Breast epithelium (tissue), 4 donors: ENCODE measurements at places on chromosomes 6 and 20.
A peak's percentile ranks its signal among the peaks of the same experiment; 100 is the strongest.

- DNase-seq: no peak
Observed at GRCh38 chr20:20277894-20278335, 90.0 kb upstream of the INSM1 start.

- peak; percentile 30 for DNase-seq
Observed at GRCh38 chr6:109002051-109002697, 92.5 kb downstream of the SESN1 start.

- DNase-seq: no peak
Observed at GRCh38 chr20:32536851-32537656, 48.1 kb downstream of the NOL4L start.

GRCh38 chr6:44035621-44036020, 91.6 kb downstream of the MRPL14 start:
- DNase-seq: no peak

GRCh38 chr6:97186416-97186999, 96.5 kb downstream of the MMS22L start:
- DNase-seq: peak; percentile 56

- DNase-seq: no peak
Observed at GRCh38 chr6:28489366-28490204, 26.0 kb downstream of the GPX6 start.

GRCh38 chr6:3755637-3756545, 4.4 kb upstream of the PXDC1 start:
- no peak for DNase-seq

GRCh38 chr20:5844063-5844681, 94.0 kb downstream of the SHLD1 start:
- DNase-seq: no peak

- no peak for DNase-seq
Observed at GRCh38 chr20:1636621-1637020, 16.8 kb upstream of the SIRPB1 start.

DNA sequence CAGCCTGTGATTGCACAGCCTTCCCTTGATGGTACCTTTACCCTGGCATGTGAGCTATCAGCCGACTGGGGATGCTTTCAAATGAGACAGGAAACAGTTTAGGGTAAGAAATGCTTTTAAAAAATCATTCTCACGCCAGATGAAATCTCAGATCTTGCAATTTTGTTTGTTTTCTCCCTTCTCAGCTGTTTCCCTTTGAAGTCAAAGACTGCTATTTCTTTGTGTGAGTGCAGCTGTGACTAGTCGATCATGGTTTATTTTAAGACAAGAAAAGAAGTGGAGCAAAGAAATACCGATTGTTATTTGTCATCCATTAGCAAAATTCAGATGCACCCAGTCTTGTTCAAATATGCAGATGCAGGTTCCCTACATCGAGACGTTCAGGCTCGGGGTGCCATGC, 489.7 kb downstream of the QKI start:
- DNase-seq: no peak

DNA sequence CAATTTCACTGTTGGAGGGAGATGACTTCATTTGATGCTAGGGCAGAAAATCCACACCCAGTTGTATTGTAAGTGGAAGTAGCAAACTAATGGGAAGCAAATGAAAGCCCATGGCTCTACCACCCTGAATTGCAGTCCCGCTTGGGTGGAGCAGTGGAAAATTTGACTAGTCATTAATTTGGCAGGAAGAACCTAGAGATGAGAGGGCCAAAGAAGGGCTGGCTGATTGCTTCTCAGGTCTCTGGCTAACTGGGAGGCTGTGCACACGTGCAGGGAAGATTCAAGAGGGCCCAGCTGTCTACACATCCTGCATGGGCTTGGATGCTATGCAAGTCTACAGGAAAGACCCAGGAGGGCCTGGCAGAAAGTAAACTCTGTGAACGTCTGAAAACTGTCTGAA, 466.2 kb downstream of the TFAP2A start:
- no peak for DNase-seq

DNA sequence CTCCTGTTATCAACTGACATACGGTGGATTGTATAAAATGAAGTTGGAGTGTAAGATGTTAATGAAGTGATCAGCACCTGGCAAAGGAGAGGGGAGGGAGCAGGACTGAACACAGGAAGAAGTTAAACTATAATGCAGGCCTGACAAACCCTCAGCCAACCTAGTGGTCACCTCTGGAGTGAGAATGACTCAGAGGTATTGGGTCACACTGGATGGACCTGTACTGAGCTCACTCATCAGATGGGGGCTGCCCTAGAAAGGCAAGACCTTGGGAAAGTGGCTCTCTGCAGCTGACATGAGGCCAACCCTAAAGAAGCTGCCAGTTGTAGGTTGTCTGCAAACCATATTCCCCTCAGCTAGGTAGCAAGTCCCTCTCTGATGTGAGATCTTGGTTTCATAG, 193.3 kb upstream of the HTR1E start:
- no peak for DNase-seq

GRCh38 chr6:101909366-101909765, 515.9 kb downstream of the GRIK2 start:
- no peak for DNase-seq

DNA sequence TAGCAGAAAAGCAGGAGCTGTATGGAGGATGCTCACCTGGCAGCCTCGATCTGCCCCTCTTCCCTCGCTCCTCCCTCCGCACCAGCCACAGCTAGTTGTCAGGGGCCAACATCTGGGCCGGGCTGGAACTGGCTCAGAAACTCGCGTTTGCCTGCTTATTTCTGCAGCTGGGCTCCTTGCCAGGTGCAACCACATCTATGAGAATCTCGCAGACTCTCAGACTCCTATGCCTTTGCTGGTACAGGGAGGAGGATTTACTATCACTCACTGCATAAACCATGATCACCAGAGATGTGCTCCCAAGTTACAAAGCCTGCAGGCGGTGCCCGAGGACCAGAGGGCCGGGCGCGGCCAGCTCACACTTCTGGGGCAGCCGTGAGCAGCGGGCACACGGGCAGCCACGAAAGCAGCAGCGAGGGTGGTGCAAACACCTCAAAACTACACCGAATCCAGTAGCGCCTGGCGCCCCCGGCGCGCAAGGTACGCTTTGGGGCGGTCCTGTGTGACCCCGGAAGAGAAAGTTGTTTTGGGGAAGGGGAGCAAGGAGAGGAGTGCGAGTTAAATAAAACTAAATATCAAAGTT, 577 bp upstream of the LRRC1 start:
- peak; percentile 64 for DNase-seq

DNA sequence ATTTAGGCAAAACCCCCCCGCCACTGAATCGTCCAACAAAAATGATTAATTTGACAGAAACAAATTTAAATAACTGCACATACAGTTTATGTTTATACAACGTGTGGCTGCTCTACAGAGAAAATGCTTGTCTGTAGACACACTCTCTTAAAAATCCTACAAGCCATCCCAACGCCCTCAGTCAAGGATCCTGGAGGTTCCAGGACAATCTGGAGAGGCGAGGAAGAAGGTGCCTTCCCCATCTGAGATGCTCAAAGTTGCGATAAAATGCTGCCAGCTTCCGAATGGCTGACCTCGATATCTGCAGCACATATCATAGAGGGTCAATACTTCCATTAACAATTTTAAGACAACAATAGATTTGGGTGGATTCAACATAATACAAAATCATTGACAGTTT, 25.3 kb downstream of the ZNF217 start:
- peak; percentile 17 for DNase-seq

GRCh38 chr6:15817100-15817499, 154.3 kb upstream of the DTNBP1 start:
- DNase-seq: no peak

- no peak for DNase-seq
Observed at GRCh38 chr20:13271977-13272975, 51.2 kb downstream of the ISM1 start.

GRCh38 chr20:21836346-21836745, 130.9 kb downstream of the PAX1 start:
- no peak for DNase-seq

DNA sequence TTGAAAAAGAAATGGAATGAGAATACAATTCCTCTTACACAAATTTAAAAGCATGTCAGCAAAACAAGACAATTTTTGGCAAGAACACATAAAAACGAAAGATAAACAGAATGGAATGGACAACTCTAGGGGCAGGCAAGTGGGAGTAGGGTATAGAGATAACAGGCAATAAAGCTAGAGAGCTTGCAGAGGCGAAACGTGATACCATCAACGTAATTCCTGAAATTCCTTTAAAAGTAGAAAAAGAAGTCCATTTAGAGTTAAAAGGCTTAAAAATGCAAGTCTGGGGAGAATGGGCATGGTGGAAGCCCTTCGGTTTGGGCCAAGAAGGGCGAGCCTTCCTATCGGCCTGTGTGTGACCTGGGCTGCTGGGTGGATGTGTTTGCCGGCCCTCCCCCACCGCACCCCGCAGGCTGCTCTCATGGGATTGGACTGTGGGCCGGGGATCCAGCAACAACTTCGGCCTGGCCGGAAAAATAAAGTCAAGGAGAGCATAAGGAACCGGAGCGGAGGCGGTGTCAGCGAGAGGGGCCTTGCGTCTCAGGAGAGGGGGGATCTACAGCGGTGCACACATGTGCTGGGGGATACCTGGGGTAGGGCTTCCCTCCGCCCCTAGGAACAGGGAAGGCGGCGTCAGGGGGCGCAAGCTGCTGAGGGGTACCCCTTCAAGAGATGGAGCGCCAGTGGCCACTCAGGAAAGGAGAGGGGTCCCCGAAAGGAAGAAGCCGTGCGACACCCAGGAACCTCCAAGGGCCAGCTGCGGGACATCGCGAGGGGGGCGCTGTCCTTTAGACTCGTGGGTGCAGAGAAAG, 4.1 kb downstream of the TMEM239 start:
- peak; percentile 13 for DNase-seq

GRCh38 chr6:53924277-53924676, 129.5 kb downstream of the LRRC1 start:
- DNase-seq: no peak

GRCh38 chr6:1697688-1698351, 88.1 kb downstream of the FOXC1 start:
- DNase-seq: no peak

GRCh38 chr6:2706558-2706957, 44.2 kb downstream of the MYLK4 start:
- no peak for DNase-seq

GRCh38 chr6:125041740-125042459, 79.7 kb downstream of the RNF217 start:
- DNase-seq: no peak

DNA sequence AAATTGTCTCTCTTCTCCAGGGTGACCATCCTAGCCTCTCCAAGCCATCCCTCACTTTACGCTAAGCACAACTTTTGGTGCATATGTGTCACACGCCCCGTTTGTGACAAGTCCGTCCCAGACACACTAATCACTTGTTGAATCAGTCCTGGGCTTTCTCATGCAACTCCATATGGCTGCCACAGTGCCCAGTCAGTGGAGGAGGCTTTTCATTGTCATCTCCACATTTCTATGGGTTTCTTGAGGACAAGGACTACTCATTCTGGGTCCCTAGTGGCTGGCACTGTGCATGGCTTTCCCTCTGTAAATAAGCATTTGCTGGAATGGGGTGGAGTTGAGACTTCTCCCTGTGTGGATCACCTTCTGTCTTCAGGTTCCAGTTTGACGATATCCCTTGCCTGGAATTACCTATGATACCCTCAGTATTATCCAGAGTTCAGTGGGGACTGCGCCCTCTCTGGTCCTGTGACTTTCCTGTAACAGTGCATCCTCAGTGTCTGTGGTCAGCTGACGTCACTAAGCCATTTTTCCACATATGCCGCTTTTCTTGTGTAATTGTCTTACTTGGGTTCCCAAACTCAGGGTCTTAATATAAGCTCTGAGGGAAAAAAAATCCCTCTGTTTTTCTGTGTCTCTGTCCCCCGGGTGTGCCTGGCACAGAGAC, 59.8 kb upstream of the MYL9 start:
- no peak for DNase-seq

DNA sequence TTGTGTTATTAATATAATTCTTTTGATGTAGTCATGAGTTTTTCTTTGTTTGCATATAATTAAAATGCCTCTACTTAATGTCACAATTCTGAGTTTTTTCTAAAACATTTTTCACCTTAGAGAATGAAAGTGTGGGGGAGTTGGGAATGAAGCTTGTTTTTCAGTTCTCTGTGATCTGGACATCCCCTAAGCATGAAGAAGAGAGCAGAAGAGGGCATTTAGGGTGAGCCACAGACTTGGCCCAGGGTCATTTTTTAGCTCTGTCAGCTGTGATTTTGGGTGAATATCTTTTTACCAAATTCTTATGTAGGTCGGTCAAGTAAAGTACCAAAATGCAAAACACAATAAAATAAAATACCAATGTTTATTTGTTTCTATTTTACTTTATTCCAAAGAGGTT, 3.9 kb downstream of the OTOR start:
- no peak for DNase-seq

DNA sequence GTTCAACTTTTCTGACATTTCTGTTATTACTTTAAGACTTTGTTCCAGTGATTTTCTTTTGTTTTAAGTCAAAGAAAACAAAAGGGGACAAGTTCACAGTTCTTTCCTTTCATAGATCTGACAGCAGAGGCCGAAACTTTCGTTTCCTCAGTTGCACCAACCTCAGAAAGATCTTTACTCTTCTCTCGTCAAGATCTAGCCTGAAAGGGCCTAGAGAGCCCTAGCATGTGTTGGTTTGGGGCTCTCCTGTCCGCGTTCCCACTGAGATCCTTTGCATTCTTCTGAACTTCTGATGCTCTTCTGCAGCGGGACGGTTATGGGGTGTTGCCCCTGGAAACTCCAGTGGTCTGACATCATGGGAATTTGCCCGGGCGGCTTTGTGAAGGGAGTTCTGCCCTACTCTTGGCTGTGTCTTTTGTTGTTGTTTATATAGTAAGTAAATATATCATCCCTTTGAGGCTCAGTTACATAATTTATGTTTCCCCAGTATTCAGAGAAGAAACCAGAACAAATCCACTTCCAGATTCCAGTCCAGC, 129.1 kb downstream of the SASH1 start:
- no peak for DNase-seq

GRCh38 chr6:89596056-89596455, 42.5 kb downstream of the LYRM2 start:
- DNase-seq: no peak

DNA sequence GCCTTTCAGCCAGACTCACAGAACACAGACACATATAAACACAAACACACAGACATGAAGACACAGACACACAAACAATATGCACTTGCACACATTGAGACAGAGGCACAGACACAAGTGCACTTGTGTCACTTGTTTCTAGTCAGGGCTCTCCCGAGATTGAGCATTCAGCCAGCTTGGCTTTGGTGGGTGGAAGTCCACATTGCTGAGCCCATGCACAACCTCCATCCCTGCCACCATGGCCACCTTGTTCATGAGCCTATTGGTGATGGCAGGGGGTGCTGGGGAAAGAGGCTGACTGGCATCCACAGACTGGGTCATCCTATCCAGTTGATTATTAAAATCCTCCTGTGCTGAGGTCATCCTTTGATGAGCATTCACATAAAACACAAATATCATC, 11.5 kb upstream of the CST7 start:
- no peak for DNase-seq
